Karpas-422 (cell line): ENCODE measurements at places on chromosomes 16 and 17. TPM values are rescaled to one million over a fixed set of nuclear protein-coding genes. Genes with fewer than 3 reads are reported as not detected.

- peak; percentile 74 for DNase-seq
- peak overlapping the region; percentile 92 for H3K4me3 ChIP-seq
- peaks cover 47% of the 10 kb centered on the region for H3K4me1 ChIP-seq
- no peaks in the 10 kb centered on the region for H3K36me3 ChIP-seq
Observed at GRCh38 chr16:56424791-56425438, 430 bp downstream of the AMFR start.

Gene GLIS2
- 0.07 TPM in 1 of 2 replicates, not detected in the other for total RNA-seq

DNA sequence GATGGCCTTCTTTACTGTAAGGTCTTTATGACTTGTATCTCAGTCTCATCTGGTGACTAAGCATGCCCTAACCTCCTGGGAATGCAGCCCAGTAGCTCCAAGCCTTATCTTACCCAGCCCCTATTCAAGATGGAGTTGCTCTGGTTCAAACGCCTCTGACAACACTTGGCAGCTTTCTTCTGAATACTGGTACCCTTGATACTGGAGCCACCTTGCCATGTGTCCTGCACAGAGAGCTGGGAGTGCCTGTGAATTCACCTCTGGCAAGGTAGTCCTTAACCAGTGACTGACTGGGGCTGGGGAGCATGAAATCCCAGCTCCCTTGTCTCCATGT lies 17.2 kb downstream of the NUDT7 start:
- H3K4me1 ChIP-seq = no peaks in the 10 kb centered on the region
- no peak for DNase-seq
- H3K36me3 ChIP-seq = no peaks in the 10 kb centered on the region
- H3K27ac ChIP-seq = no peak overlapping the region
- no peak overlapping the region for H3K4me3 ChIP-seq
- no peaks in the 10 kb centered on the region for H3K27me3 ChIP-seq

- no peak overlapping the region for H3K4me3 ChIP-seq
- no peak overlapping the region for H3K27ac ChIP-seq
- no peaks in the 10 kb centered on the region for H3K27me3 ChIP-seq
- H3K4me1 ChIP-seq = peaks cover 7% of the 10 kb centered on the region
- DNase-seq = peak; percentile 46
Observed at GRCh38 chr17:81404558-81405165, 9.4 kb downstream of the BAHCC1 start.

Gene TPSAB1
- total RNA-seq = not detected in 2 replicates

Gene RBFOX1
- total RNA-seq = 1.3 TPM in 1 of 2 replicates, not detected in the other

DNA sequence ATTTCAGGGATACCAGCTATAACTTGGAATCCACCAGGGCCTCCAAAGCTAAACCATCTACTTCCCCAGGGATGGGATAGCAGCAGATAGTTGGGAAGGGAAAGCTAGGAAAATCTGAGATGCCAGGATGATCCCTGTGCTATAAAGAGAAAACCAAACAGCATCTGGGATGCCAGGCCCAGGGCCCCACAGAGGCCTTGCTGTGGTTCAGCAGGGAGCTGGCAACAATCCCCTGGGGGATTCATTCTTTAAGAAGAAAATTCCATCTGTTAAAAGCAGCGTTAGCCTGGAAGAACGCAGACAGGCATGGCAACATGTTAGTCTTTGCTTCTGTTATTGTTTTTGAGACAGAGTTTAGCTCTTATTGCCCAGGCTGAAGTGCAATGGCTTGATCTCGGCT lies 16.6 kb downstream of the MYO18A start:
- H3K27ac ChIP-seq = no peak overlapping the region
- no peaks in the 10 kb centered on the region for H3K27me3 ChIP-seq
- DNase-seq = no peak
- no peak overlapping the region for H3K4me3 ChIP-seq
- H3K4me1 ChIP-seq = peaks cover 8% of the 10 kb centered on the region; the same call in 1 of the 2 replicates

Gene CRYM
- 6.8 and 7.1 TPM in 2 replicates for total RNA-seq

Gene NOB1
- total RNA-seq = 50.5 and 68.3 TPM in 2 replicates
